ENCODE measurements at places on chromosomes 2 and 18. TPM values are rescaled to one million over a fixed set of nuclear protein-coding genes. Genes with fewer than 3 reads are reported as not detected.

- no peak for DNase-seq
Observed at GRCh38 chr2:26848336-26849055, 564 bp downstream of the DPYSL5 start.

- DNase-seq, result peak; percentile 4
Observed at GRCh38 chr2:23916727-23917405, 10.1 kb downstream of the ATAD2B start.

DNA sequence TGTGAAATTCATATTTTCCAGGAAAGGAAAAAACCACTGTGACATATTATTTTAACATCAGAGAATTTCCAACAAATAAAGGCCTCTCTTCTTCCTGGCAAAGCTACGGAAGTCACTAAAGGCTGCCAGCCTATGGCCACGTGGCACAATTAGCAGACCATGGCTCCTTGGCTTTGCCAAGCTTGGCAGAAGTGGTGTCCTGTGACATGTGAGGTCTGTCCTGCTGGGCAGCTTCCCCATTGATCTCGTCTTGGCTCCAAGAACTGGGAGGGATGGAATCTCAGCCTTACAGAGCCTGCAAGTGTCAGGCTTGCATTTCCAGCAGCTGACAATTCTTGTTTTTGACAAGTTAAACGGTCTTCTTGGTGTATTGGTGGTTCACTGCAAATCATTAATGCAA, 226.9 kb upstream of the THSD7B start:
- DNase-seq, result no peak

DNA sequence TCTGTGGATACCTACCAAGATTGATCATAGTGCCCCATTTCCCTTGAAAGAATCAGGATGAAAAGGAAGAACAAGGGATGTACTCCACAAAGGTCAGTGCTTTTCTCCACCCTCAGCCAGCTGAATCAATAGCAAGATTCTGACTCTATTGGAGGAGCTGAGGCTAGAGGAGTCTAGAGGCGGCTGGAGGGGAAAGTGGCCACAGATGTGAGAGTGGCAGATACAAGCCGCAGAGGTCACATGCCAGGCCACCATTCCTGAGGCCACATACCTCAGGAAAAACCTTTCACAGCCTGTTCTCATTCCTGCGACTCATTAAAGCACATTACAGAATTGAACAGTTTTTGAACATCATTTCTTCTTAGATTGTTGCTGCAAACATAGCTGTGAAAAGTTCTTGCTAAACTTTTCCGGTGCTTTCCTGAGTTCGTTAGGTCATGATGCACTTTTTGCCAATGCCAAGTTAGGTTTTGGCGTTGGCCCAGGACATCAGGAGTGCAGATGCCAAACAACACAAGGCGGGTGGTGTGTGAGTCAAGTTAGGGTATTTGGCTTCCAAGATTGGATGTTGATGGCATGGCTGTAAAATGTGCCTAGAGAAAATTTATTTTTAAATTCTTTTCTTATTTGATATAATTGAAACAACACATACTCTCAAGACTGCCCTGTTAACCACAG, 160.7 kb upstream of the SP5 start:
- no peak for DNase-seq

The FSIP2 gene
- total RNA-seq, result 0.21 TPM

The TCF4 gene
- 0.58 TPM for total RNA-seq

- no peak for DNase-seq
Observed at GRCh38 chr2:11866358-11867335, 120.2 kb downstream of the LPIN1 start.

DNA sequence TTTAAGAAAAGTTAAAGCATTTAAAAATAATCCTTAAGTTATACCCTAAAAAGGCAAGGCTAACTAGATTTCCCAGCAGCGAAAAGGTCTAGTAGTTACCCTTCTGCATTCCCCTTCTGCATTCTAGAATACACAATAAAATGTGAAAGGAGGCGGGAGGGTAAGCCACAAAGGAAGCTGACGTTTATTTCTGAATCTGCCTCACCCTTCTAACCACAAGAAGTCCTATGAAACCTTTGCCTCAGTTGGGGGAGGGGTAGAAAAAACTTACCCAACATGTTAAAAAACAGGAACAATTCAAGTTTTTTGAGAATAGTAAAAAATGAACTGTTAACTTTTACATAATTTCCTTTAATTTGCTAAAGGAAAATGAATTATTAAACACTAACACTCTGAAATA, 11.3 kb downstream of the STK17B start:
- DNase-seq, result peak; percentile 85
